ENCODE measurements at places on chromosomes 11 and 22. TPM values are rescaled to one million over a fixed set of nuclear protein-coding genes. Genes with fewer than 3 reads are reported as not detected.
A peak's percentile ranks its signal among the peaks of the same experiment; 100 is the strongest.

MOGAT2 gene
- 0.12 TPM for polyA plus RNA-seq

DNA sequence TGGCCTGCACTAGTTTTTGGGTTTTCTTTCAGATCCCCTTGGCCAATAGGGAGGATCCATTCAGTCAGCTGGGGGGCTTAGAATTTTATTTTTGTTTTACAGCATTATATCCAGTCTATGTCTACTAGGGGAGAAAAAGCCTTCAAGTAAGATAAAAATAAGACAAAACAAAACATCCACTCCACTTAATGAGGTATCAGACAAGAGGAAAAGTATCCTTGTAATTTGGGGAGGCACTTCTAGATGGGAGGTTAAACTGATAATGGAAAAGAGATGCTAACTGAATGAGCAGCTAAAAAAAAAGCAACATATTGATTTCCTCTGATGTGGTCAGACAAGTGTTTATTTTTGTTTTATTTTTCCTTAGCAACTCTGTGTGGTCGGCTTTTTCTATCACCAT, 278.0 kb upstream of the ANO3 start:
- H3K27ac ChIP-seq = no peak overlapping the region
- no peak overlapping the region for H3K4me3 ChIP-seq
- no peaks in the 10 kb centered on the region for H3K27me3 ChIP-seq

DNA sequence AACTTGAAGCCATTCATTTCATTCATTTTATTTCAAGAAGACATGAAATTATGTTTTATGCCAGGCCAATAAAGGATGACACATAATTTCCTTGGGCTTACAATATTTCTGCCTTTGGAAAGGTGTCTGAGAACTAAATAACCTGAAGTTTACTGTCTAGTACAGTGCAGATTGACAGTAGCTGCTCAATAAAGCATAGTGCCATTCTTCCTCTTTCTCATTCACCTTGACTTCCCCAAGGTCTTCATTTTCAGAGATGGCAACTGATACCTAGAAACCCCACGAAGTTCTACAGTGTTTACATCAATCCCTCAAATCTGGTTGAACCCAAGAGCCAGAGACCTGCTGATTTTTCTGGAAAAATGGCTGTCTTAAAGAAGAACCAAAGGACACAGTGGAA, 144.3 kb upstream of the SYN3 start:
- DNase-seq = no peak
- H3K4me1 ChIP-seq = no peaks in the 10 kb centered on the region
- H3K4me3 ChIP-seq = no peak overlapping the region
- peaks cover 3% of the 10 kb centered on the region for H3K27me3 ChIP-seq

DNA sequence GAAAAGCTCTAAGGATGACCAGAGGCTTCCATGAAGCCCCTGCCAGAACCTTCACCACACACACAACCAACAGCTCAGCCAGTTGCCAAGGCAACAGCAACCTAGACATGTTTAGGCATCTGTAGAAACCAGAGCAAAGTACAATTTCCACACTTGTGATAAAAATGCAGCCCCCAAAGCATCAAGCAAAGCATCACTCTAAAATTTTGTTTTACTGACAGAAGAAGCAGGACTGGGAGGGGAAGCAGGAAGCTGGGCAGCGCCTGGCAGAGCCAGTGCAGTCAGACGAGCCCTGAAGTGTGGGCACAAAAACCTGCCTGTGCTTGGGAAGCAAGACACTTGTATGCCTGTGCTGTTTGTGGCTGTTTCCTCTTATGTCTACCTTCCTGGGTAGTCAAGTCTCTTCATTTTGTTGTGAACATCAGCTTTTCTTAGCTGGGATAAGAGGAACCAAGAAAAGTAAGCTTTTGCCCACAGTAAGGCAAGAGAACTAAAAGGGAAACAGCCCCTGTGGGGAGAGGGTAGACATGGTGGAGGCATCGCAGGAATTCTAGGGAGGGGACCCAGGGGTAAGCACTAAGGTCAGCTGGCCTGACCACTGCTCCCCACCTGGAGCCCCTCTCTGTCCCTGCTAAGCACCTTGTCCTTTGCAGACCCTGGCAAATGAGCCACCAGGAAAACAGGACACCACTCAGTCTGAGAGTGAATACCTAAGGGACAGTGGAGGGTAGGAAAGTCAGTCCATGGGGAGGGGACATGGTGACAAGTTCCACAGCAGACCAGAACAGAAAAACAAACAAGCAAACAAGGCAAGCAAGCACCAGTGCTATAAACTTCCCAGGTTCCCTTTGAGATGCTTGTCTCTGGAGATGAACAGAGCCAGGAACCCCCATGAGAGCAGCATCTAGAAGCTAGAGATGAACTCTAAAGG, 13.4 kb downstream of the PACSIN2 start:
- no peak for DNase-seq
- peak overlapping the region; percentile 48 for H3K27ac ChIP-seq
- no peaks in the 10 kb centered on the region for H3K36me3 ChIP-seq
- H3K27me3 ChIP-seq = no peaks in the 10 kb centered on the region
- H3K4me3 ChIP-seq = no peak overlapping the region

Measured in spinal cord (tissue), 10 donors.